ENCODE measurements at places on chromosomes 5 and 9.

- DNase-seq = no peak
Measured at GRCh38 chr9:105957830-105958229, 263.5 kb downstream of the TMEM38B start.

DNA sequence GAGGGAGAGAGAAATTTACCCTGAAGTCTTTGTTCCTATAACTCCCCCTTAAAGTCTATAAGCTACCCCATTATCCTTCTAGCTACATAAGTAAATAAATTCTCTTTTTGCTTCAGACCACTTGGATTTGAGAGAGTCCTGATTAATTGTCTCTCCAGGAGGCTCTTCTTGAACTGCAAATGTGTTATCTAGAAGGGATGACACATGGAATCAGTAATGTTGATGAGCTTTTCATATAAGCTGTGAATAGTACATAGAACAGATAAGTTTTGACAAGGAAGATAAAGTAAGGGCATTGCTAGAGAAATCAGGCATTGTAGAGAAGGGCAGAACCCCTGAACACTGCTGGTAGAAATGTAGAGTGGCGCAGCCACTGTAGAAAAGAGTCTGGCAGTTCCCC is 42.5 kb upstream of the GNPDA1 start:
- DNase-seq = no peak

DNA sequence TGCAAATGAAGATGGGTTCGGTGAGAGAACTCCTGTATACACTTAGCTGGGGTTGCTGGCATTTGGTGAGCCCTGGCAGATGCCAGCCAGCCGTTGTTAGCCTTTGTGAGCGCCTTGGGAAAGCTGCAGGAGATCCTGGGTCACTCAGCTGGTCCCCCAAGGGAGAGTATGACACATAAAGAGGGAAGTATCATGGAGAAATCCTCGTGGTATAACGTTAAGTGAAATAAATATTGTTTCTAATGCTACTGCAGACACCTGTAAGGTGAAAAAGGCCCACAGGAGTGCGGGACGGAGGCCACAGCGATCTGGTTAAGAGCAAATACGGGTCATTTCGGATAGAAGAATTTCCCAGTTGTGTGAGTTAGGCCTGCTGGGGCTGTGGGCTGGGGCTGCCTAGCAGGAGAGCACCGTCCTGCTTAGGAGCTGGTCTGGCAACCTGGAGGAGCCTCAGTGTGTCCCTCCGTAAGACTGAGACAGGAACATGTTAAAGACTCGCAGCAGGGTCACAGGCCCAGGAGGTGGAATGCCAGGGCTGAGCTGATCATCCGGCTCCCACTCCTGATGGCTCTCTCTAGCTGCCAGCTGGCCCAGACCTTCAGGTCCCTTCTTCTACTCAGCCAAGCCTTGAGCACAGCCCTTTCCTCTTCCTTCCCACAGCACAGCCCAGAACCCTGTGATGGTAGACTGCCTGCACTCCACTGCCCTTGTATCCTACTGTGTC is 4.9 kb downstream of the NKX2-5 start:
- no peak for DNase-seq

- no peak for DNase-seq
Measured at GRCh38 chr5:176740131-176740701, 70.1 kb upstream of the UNC5A start.

- DNase-seq = no peak
Measured at GRCh38 chr5:33816791-33817190, 75.0 kb downstream of the ADAMTS12 start.

GRCh38 chr5:138824924-138825863 is 49.9 kb downstream of the LRRTM2 start:
- no peak for DNase-seq

DNA sequence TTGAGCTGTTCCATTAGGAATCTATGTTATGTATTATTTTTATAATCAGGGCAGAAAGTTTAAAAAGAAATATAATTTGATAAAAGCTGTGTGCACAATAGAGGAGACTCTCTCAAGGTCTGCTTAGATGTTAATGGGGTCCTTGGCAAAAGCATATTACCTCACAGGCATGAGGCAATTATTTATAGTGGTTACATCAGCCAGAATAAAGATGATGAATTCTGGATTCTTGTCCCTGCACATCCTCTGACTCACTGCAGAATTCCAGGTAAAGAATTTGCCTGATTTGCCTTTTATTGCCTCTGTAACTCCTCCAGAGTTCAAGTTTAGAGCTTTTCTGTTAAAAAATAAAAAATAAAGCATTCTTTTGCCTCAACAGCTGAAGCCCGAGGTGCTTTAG is 253.6 kb downstream of the MAST4 start:
- no peak for DNase-seq

- no peak for DNase-seq
Measured at GRCh38 chr5:146645342-146645741, 129.4 kb upstream of the GPR151 start.

DNA sequence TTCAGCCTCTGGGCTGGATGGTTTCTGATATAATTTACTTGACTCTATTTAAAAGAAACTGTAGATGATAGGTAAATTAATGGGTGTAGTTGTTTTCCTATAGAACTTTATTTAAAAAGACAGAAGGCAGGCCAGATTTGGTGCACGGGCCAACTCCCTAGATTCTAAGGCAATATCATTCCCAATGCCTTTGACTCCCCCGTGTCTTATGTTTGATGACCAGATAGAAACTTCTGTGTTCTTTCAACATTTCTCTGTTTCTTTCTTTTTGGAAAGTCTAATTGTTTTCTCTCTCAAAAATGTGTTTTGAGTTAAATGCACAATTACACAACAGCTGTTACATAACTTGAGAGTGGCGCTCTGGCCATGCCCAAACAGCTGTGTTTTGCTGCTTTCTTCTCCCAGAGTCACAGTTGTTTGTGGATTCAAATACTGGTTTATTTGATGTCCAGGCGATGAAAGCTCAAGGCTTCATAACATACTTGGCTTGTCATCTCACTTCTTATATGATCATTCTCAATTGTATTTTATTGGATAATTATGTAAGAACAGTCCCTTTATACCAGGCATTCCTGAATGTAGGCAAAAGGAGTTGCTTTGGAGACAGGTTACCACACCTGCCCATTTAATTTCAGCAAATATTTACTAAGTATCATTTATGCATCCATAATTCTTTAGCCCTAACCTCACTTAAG is 1.7 kb upstream of the ALDH1A1 start:
- DNase-seq = no peak

DNA sequence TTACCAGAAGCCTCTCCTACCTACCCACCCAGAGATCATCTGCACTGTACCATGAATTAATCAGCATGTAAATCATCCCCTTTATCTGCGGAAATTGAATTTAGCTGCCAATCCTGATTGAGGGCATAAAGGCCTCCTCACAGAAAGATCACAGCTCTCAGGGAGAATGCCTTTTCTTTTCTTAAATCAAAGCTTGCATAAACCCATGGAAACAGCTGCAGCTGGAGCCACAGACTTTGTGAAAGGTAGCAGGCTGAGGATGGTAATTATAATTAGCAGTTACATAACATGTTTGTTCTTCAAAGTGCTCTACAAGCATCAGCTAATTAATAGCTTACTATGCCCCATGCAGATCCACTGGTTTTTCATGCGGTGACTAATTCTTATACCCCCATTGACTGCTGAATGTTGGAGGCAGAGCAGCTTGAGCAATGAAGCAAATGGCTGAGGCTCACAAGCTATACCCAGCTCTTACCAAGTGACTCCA is 54.6 kb downstream of the SUSD1 start:
- no peak for DNase-seq

DNA sequence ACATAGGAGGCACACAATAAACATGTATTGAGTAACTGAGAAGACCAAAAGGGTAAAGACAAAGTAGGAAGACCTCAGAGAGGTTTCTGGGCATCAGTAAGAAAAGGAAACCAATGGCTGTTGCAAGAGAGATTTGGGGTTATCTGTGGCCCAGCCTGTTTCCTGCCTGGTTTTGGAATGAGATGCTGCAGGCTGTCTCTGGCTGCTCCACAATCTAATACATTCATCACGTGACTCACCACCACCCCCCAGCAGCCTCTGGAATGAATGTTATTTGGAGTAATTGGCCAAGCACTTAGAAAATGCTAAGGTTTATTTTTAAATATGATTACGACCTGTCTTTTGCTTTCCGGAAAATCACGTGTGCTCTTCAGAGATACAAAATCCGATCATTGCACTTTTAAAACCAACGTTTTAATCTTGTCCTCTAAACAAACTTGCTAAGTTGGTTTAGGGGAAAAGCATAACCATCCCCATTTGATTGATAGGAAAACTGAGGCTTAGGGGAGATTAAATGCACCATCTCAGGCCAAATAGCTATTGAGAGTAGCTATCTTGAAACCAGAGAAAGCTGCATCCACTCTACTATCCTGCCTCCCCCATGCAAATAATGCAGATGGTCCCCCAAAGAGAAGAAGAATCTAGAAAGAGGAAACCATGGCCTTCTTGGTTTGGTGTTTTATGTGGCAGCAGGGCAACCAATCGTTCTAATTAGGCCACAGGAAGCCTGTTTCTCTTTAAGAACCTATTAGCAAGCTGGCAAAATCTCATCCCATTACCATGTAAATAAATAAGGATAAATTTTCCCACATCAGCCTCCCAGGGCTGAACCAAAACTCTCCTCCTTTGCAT is 151.8 kb upstream of the ADRA1B start:
- DNase-seq = no peak

DNA sequence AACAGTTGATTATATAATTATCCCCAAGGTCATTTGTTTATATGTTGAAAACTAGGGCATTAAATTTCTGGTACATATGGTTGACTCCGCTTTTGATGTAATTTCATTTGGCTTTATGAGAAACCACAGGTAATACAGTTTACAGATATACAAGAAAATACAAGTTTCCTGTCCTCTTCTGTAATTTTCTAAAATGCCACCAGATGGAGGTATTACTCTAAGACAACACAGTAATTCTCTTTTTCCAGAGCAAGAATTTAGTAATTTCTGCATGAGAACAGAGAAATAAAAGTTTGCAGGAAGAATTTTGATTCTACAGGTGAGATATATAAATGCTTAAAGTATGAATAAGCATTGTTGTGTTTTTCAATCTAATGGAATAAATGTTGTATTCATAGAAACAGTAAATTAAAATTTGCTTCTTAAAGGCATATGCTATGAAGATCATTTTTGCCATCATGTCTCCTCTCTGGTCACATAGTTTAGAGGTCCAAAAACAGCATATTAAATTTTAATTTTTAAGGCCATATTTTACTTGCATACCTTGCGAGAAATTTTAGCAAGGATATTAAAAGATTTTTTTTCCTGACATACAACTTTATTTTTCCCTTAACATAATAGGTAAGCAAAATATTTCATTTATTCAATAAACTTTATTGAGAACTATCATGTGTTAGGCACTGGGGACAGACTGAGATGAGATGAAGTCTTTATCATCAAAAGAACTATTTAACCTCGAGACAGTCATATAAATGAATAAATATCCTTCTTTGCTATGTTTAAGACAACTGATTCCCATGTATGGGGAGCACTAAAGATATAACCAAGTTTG is 22.7 kb downstream of the CHD1 start:
- no peak for DNase-seq

DNA sequence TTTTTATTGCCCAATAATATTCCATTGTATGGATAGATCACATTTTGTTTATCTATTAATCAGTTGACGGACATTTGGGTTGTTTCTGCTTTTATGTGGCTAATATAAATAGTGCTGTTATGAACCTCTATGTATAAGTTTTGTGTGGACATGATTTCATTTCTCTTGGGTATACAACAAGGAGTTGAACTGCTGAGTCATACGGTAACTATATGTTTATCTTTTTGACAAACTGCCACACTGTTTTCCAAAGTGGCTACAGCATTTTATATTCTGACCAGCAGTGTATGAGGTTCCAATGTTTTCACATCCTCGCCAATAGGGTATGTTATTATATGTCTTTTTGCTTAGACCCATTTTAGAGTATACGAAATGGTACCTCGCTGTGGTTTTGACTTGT is 264.3 kb downstream of the RFX3 start:
- DNase-seq = no peak

GRCh38 chr5:2582507-2582906 is 169.0 kb downstream of the IRX2 start:
- no peak for DNase-seq

DNA sequence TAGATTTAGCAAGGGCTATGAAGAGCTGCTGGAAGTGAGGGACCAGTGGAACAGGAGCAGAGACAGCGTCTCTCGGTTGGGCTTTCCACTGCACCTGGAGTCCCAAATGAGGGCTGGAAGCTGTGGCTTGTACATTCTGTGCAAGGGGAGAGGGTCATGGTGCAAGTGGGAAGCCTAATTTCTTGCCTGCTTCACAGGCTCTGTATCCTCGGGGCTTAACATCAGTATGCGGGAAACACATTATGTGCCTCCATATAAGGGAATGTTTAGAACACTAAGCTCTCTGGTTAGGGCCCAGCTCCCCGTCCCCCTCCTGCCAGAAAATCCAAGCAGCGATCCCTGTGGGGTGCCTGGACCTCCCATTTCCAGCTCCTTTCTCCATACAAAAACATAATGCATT is 89.0 kb upstream of the NIPAL4 start:
- no peak for DNase-seq

- DNase-seq = no peak
Measured at GRCh38 chr5:42801516-42802166, 10.1 kb downstream of the SELENOP start.

DNA sequence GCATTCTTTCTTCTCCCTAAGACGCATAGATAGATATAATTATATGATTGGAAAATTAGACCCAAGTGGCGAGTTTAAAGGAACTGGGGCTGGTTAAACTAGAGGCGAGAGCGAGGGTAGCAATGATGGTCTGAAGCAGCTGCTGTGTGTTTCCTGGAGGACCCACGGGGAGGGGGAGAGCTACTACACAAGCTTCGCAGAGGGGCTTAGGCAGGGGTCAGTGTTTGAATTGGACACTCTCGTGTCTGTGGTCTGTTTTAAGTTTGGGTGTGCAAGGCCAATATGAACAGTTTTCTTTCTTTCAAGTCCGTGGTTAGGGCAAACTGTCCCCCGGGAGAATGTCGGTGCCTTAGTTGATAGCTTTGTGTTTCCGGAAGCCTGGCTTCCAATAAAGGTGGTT is 43.1 kb downstream of the PDZD2 start:
- DNase-seq = no peak

- DNase-seq = no peak
Measured at GRCh38 chr5:124651663-124652513, 94.6 kb downstream of the ZNF608 start.

- DNase-seq = no peak
Measured at GRCh38 chr5:138925090-138925635, 50.0 kb upstream of the LRRTM2 start.
